ENCODE measurements at places on chromosomes 11 and 22. TPM values are rescaled to one million over a fixed set of nuclear protein-coding genes. Genes with fewer than 3 reads are reported as not detected.

Gene RAPSN
- 0.49 TPM for polyA plus RNA-seq

Gene FOLR2
- 14.7 TPM for polyA plus RNA-seq

Gene TEX54
- 0.36 TPM for polyA plus RNA-seq

Gene CDC42BPG
- polyA plus RNA-seq, result 8.1 TPM

DNA sequence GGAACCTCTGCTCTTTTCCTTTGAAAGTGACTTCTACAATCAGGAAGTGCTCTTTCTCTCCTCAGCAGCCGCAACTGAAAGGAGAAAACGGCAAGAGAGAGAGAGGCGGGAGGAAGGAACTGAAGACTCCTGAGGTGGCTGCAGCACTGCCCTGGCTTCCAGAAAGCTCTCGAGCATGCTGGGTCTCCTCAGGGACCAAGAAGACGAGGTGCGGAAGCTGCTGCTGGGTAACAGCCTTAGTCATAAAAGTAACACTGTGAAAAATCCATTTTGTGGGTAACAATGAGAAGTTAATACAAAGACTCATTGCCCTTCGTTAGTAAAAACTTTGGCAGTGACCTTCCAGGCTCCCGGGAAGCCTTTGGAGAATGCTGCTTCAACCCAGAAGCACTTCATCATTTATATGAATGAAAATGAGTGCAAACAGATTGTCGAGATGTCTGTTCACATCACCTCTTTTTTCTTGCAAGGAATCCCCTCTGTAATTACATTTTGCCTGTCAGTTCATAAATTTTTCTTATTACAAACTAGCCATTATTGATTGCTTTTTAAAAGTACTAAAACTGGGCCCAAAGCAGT, 473.4 kb downstream of the SOX6 start:
- DNase-seq, result no peak

GRCh38 chr22:50314455-50315288, 7.2 kb upstream of the PLXNB2 start:
- no peak for DNase-seq

Gene OR8D4
- not detected for polyA plus RNA-seq

- DNase-seq, result no peak
Measured at GRCh38 chr11:61711498-61711897, 31.3 kb downstream of the DAGLA start.

- DNase-seq, result no peak
Measured at GRCh38 chr11:131823772-131824171, 453.4 kb downstream of the NTM start.

- DNase-seq, result peak; percentile 62
Measured at GRCh38 chr11:13210424-13210823, 67.2 kb upstream of the BMAL1 start.

- no peak for DNase-seq
Measured at GRCh38 chr11:24064309-24064903, 432.4 kb upstream of the LUZP2 start.

DNA sequence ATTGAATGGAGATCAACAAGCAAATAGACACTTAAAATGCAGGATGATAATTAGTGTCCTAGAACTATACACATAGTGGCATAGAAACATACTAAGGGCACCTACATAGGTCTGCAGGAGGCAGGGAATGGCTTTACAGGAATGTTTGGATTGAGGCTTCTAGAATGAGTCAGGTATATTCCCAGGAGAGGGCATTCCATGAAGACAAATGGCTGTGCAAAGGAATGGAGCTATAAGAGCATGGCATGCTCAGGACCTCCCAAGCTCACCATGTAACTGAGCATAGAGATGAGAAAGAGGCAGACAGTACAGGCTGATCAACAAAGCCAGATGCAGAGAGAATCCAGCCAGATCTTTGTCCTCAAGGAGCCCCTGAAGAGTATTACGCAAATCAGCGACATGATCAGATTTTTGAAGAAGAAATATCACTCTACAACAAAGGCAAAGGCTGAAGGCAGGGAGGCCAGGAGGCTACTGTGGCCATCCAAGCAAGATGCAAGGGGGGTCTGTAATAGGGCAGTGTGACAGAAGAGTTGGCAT, 211.1 kb upstream of the MTNR1B start:
- no peak for DNase-seq

Measured in renal pelvis (tissue), 12 donors.